ENCODE measurements at places on chromosomes 12 and 14.

DNA sequence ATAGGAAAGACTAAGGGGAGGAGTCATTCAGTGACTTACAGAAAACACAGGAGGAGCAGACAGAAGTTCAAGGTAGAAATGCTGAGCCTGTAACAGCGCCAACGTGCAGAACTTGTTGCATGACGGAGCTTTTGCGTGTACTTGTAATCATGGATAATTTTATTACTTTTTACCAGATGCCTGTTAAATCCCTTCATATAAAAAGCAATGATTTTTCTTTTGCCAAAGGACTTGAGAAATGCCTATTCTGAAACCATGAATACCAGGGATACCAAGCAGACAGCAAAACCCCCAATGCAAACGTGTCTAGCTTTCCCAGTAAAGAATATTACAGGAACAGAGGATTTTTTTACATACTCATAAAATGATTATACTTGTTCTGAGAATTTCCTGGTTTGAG, 163.6 kb upstream of the GSC start:
- no peak for DNase-seq

DNA sequence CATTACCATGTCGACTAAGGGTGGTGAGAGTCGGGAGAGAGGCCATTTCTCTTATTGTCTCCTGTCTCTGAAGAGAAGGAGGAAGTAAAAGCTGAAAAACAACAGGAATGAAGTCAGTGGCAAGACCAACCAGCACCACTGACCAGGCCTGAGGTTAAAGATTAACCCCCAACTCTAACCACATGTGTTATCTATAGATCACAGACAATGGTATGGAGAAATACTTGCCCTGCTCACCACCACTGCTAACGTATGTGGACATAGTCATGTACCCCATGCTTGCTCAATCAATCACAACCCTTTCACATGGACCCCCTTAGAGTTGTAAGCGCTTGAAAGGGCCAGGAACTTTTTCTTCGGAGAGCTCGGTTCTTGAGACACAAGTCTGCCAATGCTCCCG, 690.9 kb upstream of the LMO3 start:
- no peak for DNase-seq

- peak; percentile 49 for DNase-seq
These were observed 50.9 kb upstream of the BICDL1 start for GRCh38 chr12:119938049-119938667.

DNA sequence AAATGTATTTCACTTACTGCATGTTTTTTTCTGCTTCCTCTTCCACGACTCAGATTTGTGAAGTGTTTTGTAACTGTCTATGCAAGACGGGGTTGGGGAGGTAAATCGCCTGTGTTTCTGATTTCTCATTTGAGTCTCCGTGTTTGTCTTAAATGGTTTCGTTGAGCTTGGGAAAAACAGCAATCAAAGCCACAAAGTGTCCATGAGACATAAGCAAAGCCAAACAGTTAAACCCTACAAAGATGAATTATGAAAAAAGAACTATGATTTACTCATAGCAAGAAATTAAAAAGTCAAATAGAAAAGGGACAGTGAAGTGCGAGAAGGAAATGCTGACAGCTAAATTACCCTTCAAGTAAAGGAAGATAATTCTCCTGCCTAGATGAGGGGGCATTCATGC, 164.3 kb upstream of the TMPO start:
- DNase-seq: no peak

- no peak for DNase-seq
These were observed 7.8 kb downstream of the LHX5 start for GRCh38 chr12:113463746-113464451.

- no peak for DNase-seq
These were observed 252.2 kb upstream of the FOXN3 start for GRCh38 chr14:89669193-89669592.

DNA sequence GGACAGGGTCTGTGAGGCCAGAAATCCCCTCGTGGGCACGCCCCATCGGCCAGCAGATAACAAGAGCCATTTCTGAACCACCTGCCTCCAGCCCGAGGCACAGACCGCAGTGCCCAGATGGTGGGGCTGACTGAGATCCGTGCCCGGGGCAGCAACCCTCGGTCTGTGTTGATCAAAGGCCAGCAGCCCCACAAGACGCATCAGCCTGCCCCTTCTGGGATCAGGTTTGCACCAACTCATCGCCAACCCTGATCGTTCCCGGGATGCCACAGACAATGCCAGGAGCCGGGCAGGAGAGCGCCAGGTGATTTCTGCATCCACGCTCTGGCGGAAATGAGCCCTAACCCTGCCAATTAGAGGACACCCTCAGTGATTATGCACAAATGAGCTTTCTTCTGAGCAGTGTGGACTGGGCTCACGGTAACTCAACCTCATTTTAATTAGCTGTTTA, 64.5 kb downstream of the TESC start:
- no peak for DNase-seq

DNA sequence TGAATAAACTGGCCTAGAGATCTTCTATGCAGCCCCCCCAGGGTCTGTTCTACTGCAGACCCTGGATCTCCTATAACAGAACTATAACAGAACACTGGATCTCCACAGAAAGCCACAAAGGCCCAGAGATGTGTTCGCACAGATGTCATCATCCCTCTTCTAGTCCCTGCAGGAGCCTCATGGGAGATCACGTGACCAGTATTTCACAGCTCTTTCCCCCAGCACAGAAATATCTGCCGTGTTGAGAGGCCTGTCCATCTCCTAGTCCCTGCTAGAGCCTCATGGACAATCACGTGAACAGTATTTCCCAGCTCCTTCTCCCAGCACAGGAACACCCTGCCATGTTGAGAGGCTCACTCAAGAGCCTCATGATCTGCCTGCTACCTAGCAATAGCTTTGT, 331.7 kb downstream of the NRXN3 start:
- no peak for DNase-seq

DNA sequence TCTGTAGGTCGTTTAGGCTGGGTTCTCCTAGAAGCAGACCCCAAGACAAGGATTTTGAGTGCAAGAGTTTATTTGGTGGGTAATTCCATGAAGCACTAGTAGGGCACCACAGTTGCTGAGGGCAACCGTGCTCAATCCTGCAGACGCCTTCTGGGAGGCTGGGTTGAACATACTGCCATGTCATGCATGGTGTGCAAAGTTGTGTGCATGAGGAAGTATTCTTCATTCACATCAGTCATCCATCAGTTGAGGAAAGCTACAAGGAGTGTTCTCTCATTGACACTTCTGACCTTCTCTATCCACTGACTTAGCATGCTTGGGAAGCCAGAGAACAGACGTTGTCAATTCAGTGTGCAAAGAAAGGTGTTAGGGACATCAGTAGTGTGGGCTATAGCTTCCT, 179.2 kb downstream of the PTPN11 start:
- no peak for DNase-seq

GRCh38 chr14:56313789-56314188, 195.6 kb downstream of the PELI2 start:
- no peak for DNase-seq

DNA sequence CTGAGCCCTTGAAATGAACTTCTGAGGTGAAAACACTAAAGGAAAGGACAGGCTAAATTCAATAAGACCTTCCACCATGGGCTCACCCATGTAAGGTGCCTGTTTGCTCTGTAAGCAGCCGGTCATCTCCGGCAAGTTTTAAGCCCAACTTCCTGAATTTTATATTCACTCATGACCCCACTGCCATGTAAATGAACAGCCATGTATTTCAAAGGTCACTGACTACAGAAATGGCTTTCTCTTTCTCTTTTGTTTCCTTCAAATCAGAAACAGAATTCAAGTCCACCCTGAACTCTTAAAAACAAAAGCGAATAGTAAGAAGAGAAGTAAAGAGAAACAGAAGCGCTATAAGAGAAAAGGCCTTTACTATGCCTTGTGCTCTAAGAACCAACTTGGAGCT, 61.7 kb upstream of the OVCH1 start:
- no peak for DNase-seq

- DNase-seq: no peak
These were observed 91.9 kb downstream of the FRMD6 start for GRCh38 chr14:51743588-51744000.

GRCh38 chr12:70399311-70399710, 33.2 kb downstream of the KCNMB4 start:
- DNase-seq: no peak

DNA sequence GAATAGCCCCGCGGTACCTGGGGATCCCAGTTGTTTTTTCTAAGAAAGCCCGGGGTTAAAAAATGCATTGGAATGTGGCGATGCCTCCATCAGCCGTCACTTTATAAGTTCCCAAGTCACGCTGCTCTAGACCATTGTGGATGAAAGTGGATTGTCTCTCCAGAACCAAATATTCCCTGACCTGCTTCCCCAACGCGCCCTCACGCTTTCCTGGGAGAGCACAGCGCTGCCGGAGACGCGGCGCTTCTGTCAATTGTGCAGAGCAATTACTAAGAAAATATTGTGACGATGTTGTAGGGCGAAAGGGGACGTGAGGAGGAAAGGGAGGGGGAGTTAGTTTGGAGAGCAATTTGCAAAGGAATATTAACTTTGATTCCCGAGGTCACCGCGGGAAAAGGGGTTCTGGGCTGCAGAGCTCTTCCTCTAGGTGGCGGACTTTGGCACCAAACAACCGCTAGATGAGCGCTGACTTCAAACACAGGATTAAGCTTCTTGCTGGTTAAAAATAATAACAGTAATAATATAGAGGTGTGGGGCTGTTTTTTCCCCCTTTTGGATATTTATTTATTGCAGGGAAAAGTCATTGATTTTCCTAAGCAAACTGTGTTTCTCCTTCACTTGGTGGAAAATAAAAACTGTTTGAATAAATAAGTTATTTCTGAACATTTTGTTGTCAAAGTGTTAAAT, 9.6 kb upstream of the FOXG1 start:
- peak; percentile 23 for DNase-seq

DNA sequence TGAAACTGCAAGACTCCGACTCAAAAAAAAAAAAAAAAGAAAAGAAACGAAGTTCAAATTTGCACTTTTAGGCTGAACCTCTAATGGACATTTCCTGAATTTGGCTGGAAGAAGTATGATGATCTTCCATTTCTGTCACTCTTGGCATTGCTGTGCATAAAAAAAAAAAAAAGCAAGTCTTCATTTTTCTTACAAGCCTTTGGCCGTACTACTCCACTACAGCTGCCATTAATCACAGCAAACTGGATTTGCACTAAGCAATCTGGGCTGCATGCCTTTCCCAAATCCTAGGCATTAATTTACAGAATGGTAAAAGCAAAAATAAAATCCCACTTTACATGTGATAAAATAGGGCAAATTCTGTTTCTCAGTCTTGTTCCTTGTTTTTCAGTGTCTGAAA, 7.1 kb downstream of the CSRP2 start:
- DNase-seq: no peak

GRCh38 chr12:41202051-41202450, 13.9 kb downstream of the PDZRN4 start:
- no peak for DNase-seq

DNA sequence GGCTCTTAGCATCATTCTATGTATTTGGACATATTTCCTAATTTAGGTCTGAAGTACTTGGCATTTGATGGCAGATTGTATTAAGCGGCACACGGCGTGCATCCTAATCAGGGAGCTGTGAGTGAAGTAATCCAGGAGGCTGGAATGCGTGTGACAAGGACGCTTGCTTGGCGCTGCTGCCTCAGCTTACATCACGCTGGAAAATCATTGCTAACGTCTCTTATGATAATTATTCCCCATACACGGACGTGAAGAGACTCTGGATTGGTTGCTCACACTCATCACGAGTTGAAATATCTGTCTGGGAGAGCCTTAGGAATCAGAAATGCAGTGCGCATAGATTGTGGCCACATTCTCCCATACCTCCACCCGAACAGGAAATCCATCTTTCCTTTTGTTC, 85.3 kb downstream of the FBXW8 start:
- no peak for DNase-seq

- peak; percentile 67 for DNase-seq
These were observed 67.8 kb upstream of the PLEKHG3 start for GRCh38 chr14:64636208-64636979.

DNA sequence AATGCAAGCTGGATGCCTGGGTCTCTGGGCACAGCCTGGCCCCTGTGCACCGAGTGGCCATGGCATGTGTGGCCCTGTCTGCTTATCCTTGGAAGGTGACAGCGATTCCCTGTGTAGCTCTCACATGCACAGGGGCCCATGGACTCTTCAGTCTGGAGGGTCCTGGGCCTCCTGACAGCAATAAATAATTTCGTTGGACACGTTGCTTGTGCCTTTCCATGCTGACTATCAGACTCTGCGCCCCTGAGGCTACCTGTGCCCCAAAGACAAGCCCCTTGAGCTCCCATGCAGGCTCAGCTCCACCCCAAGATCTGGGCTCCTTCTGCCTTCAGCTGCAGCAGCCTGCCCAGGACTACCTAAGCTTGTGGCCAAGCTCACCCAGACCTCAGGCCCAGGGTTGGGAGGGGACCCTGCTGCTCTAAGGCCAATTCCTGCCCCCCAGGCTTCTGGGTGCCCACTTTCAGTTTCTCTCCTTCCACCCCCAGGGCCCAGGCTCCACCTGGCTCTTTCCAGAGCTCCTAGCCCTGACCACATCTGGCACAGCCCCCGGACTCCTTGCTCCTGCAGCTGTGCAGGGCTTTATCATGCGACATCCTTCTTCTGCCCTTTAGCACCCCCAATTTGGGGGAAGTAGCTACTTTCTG, 11.8 kb downstream of the SERPINA3 start:
- DNase-seq: no peak

- no peak for DNase-seq
These were observed 223.1 kb downstream of the RAD51B start for GRCh38 chr14:68042586-68043210.

DNA sequence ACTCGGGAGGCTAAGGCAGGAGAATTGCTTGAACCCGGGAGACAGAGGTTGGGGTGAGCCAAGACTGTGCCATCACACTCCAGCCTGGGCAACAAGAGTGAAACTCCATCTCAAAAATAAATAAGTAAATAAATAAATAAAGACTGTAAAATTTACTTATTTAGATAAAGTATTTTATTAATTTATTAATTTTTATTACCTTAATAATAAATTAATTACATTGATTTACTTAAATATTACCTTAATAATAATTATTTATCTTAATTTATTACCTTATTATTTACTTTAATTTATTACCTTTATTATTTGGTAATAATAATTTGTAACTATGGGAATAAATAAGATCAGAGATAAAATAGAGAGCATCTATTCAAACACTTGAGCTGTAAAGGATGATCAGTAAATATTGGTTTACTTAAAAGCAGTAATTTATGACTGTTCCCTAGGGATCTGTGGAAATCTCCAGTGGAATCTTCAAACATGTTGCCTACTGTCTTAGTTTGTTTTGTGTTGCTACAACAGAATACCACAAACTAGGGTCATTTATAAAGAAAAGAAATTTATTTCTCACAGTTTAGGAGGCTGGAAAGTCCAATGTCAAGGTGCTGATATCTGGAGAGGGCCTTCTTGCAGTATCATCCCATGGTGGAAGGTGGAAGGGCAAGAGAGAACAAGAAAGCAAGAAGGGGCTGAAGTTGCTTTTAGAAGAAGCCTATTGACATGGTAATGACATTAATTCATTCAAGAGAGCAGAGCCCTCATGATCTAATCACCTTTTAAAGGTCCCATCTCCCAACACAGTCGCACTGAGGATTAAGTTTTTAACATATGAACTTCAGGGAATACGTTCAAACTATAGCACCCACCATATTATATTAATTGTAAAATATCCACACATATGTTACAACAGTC, 37.1 kb downstream of the SOCS2 start:
- no peak for DNase-seq

GRCh38 chr12:29429999-29430715, 49.2 kb upstream of the ERGIC2 start:
- DNase-seq: no peak

Data from body of pancreas (tissue), 4 donors.